Suprapubic skin (tissue), 4 donors: ENCODE measurements at places on chromosomes 1 and 21. TPM values are rescaled to one million over a fixed set of nuclear protein-coding genes. Genes with fewer than 3 reads are reported as not detected.

DNA sequence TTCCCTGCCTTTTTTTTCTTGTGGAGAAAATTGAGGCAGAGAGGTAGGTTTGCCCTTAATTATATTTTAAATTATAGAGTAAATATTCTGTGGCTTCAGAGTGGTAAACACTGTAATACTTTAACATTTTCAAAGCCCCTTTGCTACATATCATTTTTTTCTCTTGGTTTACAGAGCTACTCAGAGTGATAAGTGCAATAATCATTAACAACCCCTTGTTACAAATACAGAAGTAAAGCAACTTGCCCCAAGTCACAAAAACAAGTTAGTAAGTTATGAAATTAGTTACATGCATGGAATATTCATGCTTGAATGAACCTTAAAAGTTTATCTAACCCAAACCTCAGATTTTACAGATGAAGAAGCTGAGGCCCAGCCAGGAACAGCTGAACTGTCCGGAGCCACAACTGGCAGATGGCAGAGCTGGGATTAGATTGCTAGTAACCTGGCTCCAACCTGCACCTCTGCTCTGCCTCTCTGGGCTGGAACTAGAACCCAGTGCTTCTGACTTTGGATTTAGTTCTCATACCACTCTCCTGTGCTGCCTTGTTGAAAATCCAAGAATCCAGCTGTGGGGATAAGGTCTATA, 48.7 kb downstream of the TNN start:
- no peaks in the 10 kb centered on the region for H3K4me1 ChIP-seq
- H3K27ac ChIP-seq = no peak overlapping the region
- H3K36me3 ChIP-seq = no peaks in the 10 kb centered on the region
- DNase-seq = no peak
- no peak overlapping the region for H3K4me3 ChIP-seq
- H3K27me3 ChIP-seq = no peaks in the 10 kb centered on the region

- H3K27ac ChIP-seq = no peak overlapping the region
- H3K4me3 ChIP-seq = no peak overlapping the region
- no peaks in the 10 kb centered on the region for H3K36me3 ChIP-seq
- no peaks in the 10 kb centered on the region for H3K4me1 ChIP-seq
- peaks cover 10% of the 10 kb centered on the region for H3K27me3 ChIP-seq
These were observed 23.9 kb upstream of the RXRG start for GRCh38 chr1:165468726-165469249.

- no peaks in the 10 kb centered on the region for H3K36me3 ChIP-seq
- no peak overlapping the region for H3K27ac ChIP-seq
- no peak overlapping the region for H3K4me3 ChIP-seq
- H3K27me3 ChIP-seq = peaks cover 42% of the 10 kb centered on the region
These were observed 88.7 kb downstream of the C1orf94 start for GRCh38 chr1:34265396-34265795.

DNA sequence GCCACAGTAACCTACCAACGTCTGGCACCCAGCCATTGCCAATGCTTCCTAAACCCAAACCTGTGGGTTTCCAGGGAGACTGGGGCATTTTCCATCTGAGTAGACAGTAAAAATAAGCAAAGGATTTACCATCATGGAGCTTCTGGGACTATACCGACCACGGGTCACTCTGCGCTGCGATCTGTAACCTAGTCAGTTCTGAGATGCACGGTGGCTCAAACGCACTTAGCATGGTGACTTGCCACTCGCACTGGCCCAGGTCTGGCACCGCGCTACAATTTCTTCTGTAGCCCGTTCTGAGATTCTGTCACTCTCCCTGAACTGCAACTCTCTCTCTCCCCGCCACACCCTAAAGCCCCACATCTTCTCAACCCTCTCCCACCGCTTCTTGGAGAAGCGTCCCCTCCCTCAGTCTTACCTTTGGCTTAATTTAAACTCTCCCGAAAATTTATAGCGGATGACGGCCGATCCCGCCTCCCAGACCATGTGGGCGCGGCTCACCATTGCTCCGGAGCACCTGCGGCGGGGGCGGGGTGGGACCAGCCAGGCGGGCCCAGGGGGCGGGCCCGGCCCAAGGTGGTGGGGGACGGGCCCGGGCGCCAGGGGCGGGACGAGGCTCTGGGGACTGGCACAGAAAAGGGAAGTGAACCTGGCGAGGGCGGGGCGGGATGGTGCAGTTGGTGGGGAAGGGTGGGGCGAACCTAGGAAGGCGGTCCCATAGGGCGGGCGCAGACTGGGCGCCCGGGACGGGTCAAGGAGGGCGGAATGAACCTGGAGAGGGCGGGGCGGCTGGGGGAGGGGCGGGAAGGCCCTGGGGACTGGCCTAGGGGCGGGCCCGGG, 493 bp upstream of the MAP3K21 start:
- H3K36me3 ChIP-seq = no peaks in the 10 kb centered on the region
- peak; percentile 92 for DNase-seq
- peak overlapping the region; percentile 64 for H3K4me3 ChIP-seq

- H3K27ac ChIP-seq = peak overlapping the region; percentile 96
- peaks cover 32% of the 10 kb centered on the region for H3K4me1 ChIP-seq
- H3K36me3 ChIP-seq = peaks cover 8% of the 10 kb centered on the region
These were observed 708 bp upstream of the RBBP5 start for GRCh38 chr1:205122489-205122882.

- peaks cover 18% of the 10 kb centered on the region for H3K4me1 ChIP-seq
- no peaks in the 10 kb centered on the region for H3K27me3 ChIP-seq
These were observed 38.1 kb downstream of the HHAT start for GRCh38 chr1:210366767-210367166.

GRCh38 chr21:42579456-42580075, 65.9 kb downstream of the SLC37A1 start:
- H3K36me3 ChIP-seq = peaks cover 6% of the 10 kb centered on the region
- no peak overlapping the region for H3K27ac ChIP-seq
- no peaks in the 10 kb centered on the region for H3K27me3 ChIP-seq
- H3K4me3 ChIP-seq = no peak overlapping the region

- H3K27ac ChIP-seq = no peak overlapping the region
- no peak for DNase-seq
- H3K4me3 ChIP-seq = no peak overlapping the region
- peaks cover 46% of the 10 kb centered on the region for H3K27me3 ChIP-seq
- H3K36me3 ChIP-seq = no peaks in the 10 kb centered on the region
- no peaks in the 10 kb centered on the region for H3K4me1 ChIP-seq
These were observed 23.8 kb downstream of the LHX4 start for GRCh38 chr1:180253585-180254495.

DNA sequence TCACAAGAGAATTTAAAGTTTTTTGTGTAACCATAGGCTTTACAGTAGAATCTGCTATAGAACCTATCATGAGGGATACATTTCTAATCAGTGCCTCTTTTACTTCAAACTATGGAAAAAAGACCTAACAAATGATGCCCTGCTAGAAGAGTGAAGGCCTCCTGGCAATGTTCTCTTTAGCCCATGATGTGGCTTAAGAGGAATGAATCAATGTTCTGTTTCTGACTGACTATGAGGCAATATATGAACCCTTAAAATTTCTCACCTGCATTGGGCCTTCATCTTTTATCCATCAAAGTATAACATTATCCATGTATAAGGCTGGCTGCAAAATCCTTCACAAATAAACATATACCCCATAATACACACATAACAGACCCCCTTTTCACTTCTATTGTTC, 65.7 kb upstream of the IL12RB2 start:
- no peak overlapping the region for H3K4me3 ChIP-seq
- H3K27me3 ChIP-seq = no peaks in the 10 kb centered on the region
- no peak overlapping the region for H3K27ac ChIP-seq
- H3K4me1 ChIP-seq = no peaks in the 10 kb centered on the region

GRCh38 chr21:39385299-39386145, 36.6 kb upstream of the HMGN1 start:
- H3K4me3 ChIP-seq = peak overlapping the region; percentile 34
- peak; percentile 78 for DNase-seq
- no peaks in the 10 kb centered on the region for H3K36me3 ChIP-seq
- no peaks in the 10 kb centered on the region for H3K27me3 ChIP-seq
- H3K4me1 ChIP-seq = peaks cover 43% of the 10 kb centered on the region

GRCh38 chr1:10155087-10155712, 55.2 kb upstream of the KIF1B start:
- no peak for DNase-seq
- H3K27me3 ChIP-seq = no peaks in the 10 kb centered on the region
- no peaks in the 10 kb centered on the region for H3K4me1 ChIP-seq
- no peak overlapping the region for H3K4me3 ChIP-seq
- peaks cover 49% of the 10 kb centered on the region for H3K36me3 ChIP-seq

DNA sequence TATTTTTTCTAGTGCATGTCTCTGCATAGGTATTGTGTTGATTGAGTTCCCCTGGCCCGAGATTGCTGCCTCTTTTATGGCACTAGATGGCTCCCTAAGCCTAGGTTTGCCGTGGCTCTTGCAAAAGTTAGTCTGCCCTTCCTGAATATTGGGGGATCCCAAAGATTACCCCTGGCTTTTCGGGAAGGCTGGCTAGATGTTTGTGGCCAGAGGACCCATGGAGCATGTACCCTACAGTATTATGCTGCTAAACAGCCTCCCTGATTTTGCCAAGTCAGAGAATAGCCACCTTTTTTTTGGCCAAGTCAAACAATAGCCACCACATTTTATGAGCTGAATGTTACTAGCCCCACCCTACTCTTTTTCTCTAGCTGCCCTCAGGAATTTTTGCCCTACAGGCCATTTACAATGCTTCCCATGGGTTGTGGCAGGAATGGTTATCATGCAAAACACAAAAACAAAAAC, 343.2 kb downstream of the OLFM3 start:
- no peak for DNase-seq
- H3K36me3 ChIP-seq = no peaks in the 10 kb centered on the region
- H3K27me3 ChIP-seq = no peaks in the 10 kb centered on the region
- no peak overlapping the region for H3K27ac ChIP-seq
- no peaks in the 10 kb centered on the region for H3K4me1 ChIP-seq

DNA sequence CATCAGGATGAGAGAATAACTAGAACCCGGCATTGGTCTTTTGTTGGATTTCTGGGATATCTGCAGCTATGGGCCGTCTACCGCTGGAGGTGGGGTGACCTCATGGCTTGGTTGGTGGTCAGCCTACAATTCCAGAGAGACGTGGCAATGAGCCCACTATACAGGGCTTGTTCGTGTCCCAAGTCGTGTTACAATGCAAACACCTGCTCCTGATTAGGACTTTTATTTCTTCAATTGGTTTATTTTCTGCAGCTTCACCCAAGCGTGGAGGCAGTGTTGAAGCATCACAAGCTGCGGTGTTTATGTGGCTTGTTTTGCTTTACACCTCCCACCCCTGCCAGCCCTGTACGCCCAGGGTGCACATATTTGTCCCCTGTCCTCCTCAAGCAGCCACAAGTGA, 211.7 kb upstream of the TMEM51 start:
- H3K4me1 ChIP-seq = peaks cover 63% of the 10 kb centered on the region
- no peaks in the 10 kb centered on the region for H3K36me3 ChIP-seq
- no peak overlapping the region for H3K27ac ChIP-seq
- H3K27me3 ChIP-seq = no peaks in the 10 kb centered on the region
- no peak overlapping the region for H3K4me3 ChIP-seq

DNA sequence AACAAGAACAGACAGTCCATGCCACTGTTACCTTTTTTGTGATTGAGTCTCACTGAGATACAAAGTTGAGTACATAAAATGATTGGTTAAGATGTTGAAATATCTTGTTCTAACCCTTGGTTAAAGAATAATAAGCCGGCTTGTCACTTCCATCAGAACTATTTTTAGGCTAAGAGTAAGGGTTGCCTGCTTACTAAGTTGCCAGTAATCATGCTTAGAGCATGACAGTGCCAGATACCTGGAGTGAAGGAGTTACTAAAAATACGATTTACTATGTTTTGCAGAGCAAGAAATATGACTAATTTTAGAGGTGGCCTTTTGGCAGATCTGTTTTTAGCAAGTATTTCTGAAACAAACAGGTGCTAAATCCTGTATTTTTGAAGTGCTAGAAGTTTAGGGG, 6.0 kb downstream of the HUNK start:
- no peak overlapping the region for H3K4me3 ChIP-seq
- peaks cover 19% of the 10 kb centered on the region for H3K27me3 ChIP-seq
- peaks cover 37% of the 10 kb centered on the region for H3K4me1 ChIP-seq
- no peaks in the 10 kb centered on the region for H3K36me3 ChIP-seq

DNA sequence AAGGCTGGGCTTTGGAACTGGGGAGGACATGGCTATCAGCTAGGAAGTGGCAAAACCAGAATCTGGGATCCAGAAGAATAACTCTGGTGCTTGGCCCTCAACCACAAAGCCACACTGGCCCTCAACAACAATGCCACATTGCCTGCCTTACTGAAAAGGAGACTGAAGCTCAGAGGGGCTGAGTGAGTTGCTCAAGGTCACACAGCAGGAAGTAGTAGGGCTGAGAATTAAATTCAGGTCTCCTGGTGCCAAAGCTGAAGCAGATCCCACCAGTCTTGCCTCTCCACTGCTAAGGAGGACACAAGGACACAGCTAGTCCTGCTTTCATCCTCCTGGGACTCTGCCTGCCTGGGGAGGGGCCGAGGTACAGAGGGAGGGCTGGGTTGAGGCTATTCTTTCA, 29.4 kb upstream of the STUM start:
- H3K36me3 ChIP-seq = no peaks in the 10 kb centered on the region
- no peaks in the 10 kb centered on the region for H3K4me1 ChIP-seq
- no peak overlapping the region for H3K27ac ChIP-seq
- peak; percentile 8 for DNase-seq

DNA sequence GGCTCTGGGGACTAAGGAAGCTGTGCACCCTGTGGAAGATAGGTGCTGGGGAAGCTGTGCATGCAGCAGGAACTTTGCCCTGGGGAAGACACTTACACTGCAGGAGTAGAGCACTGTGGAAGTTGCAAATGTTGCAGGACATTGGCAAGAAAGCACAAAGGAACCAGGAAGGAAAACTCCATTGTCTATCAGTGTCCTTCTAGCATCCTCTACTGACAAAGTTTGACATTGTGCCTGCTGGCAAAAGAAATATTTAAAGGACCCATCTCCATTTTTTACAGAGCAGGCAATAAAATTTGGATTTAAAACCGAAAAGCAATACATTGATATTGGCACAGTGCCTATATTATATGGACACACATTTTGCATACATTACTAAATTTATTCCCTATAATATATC, 394.1 kb downstream of the PBX1 start:
- DNase-seq = no peak
- H3K27me3 ChIP-seq = no peaks in the 10 kb centered on the region
- no peaks in the 10 kb centered on the region for H3K4me1 ChIP-seq
- no peak overlapping the region for H3K27ac ChIP-seq
- H3K36me3 ChIP-seq = no peaks in the 10 kb centered on the region
- no peak overlapping the region for H3K4me3 ChIP-seq

GRCh38 chr1:186793582-186793927, 35.2 kb upstream of the PLA2G4A start:
- H3K4me3 ChIP-seq = no peak overlapping the region
- no peak for DNase-seq
- no peaks in the 10 kb centered on the region for H3K36me3 ChIP-seq
- H3K27ac ChIP-seq = no peak overlapping the region

- H3K27me3 ChIP-seq = no peaks in the 10 kb centered on the region
- H3K4me3 ChIP-seq = no peak overlapping the region
- H3K36me3 ChIP-seq = peaks cover 78% of the 10 kb centered on the region
- DNase-seq = no peak
These were observed 32.1 kb downstream of the USP48 start for GRCh38 chr1:21750841-21751240.

IGSF3 gene
- 53.5 TPM for total RNA-seq

PEAR1 gene
- total RNA-seq = 2.4 TPM

FMO2 gene
- 3.8 TPM for total RNA-seq

CELA2B gene
- not detected for total RNA-seq

NTMT2 gene
- not detected for total RNA-seq

DMAP1 gene
- 45.8 TPM for total RNA-seq

FCGR2B gene
- total RNA-seq = 9.1 TPM

NDUFV3 gene
- total RNA-seq = 58.5 TPM

OR2T2 gene
- total RNA-seq = not detected

CCDC17 gene
- 6.5 TPM for total RNA-seq

SLAMF8 gene
- 4.1 TPM for total RNA-seq
